ENCODE measurements at places on chromosomes 4 and X. TPM values are rescaled to one million over a fixed set of nuclear protein-coding genes. Genes with fewer than 3 reads are reported as not detected.
A peak's percentile ranks its signal among the peaks of the same experiment; 100 is the strongest.

- no peak for DNase-seq
Measured at GRCh38 chr4:129474698-129475097, 378.7 kb downstream of the C4orf33 start.

- no peak for DNase-seq
Measured at GRCh38 chrX:50202539-50202938, 1.7 kb upstream of the AKAP4 start.

GRCh38 chr4:23171976-23172375 lies 479.2 kb downstream of the GBA3 start:
- DNase-seq, result no peak

DNA sequence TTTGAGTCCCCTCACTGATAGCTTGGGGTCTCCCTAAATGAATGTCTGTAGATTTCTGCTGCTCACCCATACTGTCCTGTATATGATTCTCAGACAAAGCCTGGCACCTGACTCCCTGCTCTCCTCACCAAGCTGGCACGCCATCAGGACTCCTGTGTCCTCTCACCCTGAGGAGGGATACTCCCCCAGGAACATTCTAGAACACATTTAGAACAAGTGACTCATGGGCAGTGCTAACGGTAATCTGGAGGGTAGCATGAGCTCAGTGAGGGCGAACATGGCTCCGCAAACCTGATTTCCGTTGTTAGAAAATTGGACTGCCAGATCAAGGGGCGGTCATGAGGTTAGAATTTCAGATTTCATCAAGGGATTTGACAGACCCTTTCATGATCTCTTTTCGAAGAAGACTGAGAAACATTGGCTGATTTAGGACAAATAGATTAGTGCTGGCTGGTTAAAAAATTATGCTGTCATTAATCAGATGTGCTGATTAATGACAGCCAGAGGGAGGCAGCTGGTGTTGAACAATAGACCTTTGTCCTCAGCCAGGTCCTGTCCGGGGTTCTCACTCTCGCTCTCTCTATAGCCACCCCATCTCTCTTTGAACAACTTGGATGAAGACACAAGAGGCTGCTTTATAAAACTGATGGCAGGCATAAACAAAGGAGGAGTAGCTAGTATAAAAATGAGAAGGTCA lies 244.3 kb downstream of the PTTG2 start:
- no peak for DNase-seq

GRCh38 chrX:45513042-45513441 lies 312.4 kb upstream of the DIPK2B start:
- no peak for DNase-seq

GRCh38 chr4:78689700-78690323 lies 86.3 kb upstream of the BMP2K start:
- DNase-seq, result no peak

DNA sequence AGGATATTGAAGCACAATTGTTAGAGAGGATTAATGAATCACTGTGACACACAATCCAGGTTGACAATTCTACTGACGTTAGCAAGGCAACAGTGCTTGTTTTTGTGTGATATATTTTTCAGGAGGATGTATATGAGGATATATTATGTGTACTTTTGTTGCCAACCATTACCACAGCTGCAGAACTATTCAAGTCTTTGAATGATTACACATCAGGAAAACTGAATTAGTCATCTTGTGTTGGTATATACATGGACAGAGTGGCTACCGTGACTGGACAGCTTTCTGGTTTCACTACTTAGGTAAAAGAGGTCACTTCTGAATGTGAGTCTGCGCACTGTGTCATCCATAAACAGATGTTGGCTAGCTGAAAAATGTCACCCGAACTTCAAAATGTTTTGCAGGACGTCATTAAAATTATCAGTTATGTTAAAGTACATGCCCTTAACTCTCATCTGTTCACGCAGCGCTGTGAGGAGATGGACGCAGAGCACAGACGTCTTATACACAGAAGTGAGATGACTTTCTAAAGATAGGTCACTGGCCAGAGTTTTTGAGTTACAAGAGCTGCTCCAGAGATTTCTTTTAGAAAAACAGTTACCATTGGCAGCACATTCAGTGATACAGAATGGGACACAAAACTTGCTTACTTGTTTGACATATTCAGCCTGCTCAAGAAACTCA lies 69.0 kb downstream of the MRPL1 start:
- no peak for DNase-seq

- no peak for DNase-seq
Measured at GRCh38 chrX:51494409-51494808, 2.0 kb downstream of the NUDT11 start.

DNA sequence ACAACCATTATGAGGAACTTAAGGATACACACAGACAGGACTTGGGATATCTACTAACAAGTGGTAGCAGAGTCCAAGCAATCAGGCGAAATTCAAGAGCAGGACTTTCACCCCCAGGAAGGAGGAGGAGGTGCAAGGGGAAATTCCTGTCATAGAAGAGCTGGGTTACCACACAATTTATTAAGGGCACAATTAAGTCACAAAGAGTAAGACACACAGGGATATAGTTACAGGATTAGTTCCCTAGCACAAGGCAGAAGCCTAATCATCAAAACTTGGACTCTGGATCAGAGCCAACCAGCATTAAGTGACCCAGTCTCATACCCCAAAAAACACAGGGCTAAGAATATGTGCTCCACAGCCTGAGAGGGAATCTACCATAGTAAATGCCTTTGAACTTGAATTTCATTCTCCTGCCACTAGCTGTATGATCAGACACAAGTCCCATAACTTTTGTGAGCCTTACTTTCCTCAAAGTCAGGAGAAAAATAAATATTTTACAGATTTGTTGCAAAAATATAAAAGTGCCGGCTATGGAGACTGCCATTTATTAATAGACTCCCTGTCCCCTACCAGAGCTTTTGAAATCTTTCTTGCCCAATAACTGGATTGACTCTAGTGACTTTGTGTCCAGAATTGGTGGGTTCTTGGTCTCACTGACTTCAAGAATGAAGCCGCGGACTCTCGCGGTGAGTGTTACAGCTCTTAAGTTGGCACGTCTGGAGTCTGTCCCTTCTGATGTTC lies 87.0 kb downstream of the SYNPO2 start:
- no peak for DNase-seq

DNA sequence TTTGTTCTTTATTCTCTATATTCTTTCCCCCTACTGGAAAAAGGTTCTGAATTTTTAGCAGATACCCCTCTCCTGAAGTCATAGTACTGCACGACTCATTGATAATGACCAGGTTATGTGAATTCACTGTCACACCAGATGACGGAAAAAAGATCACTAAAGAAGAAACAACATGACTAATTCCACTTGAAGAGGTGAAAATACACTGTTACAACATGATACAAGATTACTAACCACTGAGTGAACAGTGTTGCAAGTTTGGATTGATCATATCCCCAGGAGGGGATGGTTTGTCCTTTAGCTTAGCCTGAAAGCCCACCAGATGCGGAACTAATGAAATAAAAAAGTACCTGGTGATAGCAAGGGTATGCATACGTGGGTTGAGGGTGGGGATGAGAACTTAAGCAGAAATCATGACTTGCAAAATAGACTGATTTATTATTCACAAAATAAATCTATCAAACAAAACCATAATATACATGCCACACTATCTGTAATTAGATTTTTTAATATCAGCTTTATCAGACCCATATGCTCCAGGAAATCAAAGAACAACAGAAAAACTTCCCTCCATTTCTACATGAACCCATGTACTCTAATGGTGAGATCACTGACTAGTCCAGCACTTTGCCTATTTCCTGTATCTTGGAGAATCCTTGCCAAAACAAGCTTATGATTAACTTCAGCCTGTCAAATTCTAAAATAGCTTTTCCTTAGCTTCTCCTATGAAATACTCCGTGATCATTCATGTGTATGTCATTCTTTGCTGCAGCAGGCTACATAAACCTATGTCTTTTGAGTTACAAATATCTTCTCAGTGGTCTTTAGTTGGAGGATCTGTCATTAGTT lies 257.4 kb upstream of the AGA start:
- DNase-seq, result no peak

DNA sequence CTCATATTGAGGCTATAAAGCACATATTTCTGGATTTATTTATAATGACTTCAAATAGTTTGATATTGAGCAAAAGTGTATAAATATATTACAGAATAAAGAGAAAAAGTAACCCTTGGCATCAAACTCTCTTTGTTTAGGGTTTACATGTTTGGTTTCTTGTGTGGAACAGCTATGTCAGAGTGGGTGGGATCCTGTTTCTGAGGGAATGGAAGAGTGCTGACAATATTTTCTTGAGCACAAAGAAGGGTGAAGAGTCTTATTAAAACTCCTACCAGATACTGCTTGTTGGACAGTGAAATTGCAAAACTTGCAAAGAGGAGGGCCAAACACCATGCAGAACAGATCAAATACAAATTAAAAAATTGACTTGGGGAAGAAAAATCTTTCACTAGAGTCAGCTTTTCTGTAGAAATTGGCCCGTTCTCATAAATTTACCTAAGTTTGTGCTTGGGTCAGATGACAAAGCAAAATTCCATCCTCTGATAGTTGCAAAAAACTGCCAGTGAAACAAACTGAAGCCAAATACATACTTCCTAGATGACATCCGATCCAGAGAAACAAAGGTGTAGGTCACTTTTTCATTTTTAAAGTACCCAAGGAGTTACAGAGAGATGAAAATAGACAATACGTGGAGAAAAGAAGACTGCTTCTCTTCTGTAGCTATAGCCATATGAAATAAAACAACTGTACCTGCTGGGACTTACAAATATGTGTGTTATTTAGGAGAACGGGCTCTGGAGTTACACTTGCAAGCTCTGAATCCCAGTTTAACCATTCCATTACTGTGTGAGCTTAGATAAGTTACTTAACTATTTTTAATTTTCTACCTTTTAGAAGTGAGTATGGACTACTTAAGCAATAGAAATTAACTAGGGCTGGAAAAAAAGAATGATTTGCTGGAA lies 133.3 kb downstream of the MAML3 start:
- DNase-seq, result no peak

GRCh38 chrX:110951472-110952269 lies 144.3 kb upstream of the PAK3 start:
- DNase-seq, result no peak

DNA sequence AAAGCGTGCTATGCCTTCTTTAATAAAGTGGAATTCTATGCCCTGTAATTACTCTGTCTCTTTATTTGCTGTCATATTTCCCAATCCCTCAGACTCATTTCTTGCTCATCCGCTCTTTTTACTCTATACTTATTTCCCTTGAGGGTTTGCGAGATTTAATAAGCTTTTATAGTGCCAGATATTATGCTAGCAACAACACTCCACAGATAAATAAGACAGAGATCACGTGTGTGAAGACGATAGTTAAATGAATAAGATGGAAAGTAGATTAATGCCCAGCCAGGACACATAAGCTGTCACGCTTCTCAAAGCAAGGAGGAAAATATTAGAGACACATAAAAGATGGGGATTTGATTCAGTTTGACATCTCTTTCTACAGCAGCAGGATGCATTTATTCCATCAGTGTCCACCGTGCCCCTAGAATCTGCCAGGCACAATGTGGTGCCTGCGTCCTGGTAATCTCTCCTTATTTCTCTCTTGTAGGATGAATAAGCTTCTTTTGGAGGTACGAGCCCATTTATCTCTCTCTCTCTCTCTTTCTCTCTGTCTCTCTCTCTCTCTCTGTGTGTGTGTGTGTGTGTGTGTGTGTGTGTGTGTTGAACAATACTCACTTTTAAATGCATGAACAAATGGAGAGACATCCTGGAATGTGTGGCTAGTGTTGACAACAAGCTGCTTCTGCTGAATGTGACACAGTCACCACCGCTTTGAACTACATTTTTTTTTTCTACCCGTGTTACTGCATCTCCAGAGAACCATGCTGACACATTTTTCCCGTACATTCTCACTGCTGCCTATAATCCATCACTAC lies 48.2 kb downstream of the TMEM156 start:
- no peak for DNase-seq

- DNase-seq, result no peak
Measured at GRCh38 chrX:22323541-22323940, 50.8 kb downstream of the CBLL2 start.

DNA sequence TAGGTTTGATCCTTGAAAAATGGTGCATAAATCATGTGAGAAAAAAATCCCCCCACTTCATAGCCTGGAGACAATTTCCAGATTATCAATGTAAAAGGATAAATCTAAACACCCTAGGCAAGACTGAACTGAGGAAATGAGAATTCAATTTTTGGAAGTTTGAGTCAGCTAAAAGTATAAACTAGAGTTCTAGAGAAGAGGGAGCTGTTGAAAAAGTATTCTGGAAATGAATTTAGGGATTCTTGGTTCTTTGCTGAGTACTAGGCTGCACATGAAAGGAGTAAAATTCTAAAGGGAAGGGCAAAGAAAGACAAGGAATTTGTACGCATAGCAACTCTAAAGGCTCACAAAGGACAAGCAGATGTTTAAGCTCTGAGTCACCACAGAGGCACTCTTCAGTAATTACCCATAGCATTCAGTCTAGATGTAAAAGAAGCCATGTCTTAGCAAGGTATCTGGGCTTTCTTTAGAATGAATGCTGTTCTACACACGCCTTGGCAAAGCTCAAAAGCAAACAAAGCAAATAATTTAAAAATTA lies 896.5 kb downstream of the PDHA2 start:
- no peak for DNase-seq

GRCh38 chr4:153142700-153143438 lies 61.4 kb upstream of the TRIM2 start:
- DNase-seq, result peak; percentile 87

DNA sequence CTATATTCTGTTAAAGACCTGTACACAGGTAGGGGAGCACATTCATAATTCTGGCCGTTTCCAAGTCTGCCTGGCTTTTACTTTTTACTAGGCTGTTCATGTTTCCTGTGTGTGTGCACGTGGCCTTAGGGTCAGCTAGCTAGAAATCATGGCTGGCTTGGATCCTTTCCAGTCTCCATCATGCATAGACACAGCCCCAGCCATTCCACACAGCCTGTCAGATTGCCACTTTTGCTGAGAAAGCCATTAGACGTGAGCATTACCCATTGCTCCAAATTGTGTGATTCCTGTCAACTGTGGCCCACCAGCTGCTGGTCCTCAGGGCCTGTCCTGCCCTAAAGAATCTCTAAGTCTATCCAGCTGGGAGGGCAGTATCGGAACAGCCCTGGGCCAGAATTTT lies 11.4 kb upstream of the SORCS2 start:
- DNase-seq, result no peak

GRCh38 chr4:106266201-106266600 lies 49.8 kb downstream of the TBCK start:
- no peak for DNase-seq

Gene COMMD8
- 14.7 TPM for total RNA-seq

Gene IL13RA1
- 78.7 TPM for total RNA-seq

Gene EVC
- total RNA-seq, result 40.9 TPM

Gene CT45A2
- not detected for total RNA-seq

Gene MAOA
- 0.32 TPM for total RNA-seq

Gene FAM9C
- not detected for total RNA-seq

Gene MAGEA4
- total RNA-seq, result not detected

Gene IGFBP7
- 3,484 TPM for total RNA-seq

Gene HPGD
- not detected for total RNA-seq

Gene IL13RA2
- not detected for total RNA-seq

Gene PAGE1
- total RNA-seq, result not detected

Gene LEF1
- total RNA-seq, result 3.1 TPM

Data from osteocyte (in vitro differentiated cells).